ENCODE measurements at places on chromosomes 1 and 21. TPM values are rescaled to one million over a fixed set of nuclear protein-coding genes. Genes with fewer than 3 reads are reported as not detected.

TCP10L gene
- total RNA-seq = 0.33 TPM

FCRL1 gene
- not detected for total RNA-seq

B3GALT2 gene
- 0.62 TPM for total RNA-seq

LCE3D gene
- not detected for total RNA-seq

GJC2 gene
- total RNA-seq = 0.36 TPM

PLA2G5 gene
- total RNA-seq = not detected

SYNC gene
- total RNA-seq = 28.3 TPM

SNIP1 gene
- 9.3 TPM for total RNA-seq

UBR4 gene
- total RNA-seq = 124 TPM

ADCY10 gene
- 0.15 TPM for total RNA-seq

RPE65 gene
- total RNA-seq = under 0.01 TPM

GUCA2B gene
- total RNA-seq = not detected

KRTAP24-1 gene
- total RNA-seq = not detected

PPT1 gene
- 84.4 TPM for total RNA-seq

FOXD3 gene
- 21.1 TPM for total RNA-seq

CD52 gene
- total RNA-seq = not detected

C2CD4D gene
- 0.36 TPM for total RNA-seq

NFASC gene
- 1.00 TPM for total RNA-seq

GBP1 gene
- 51.3 TPM for total RNA-seq

SAMSN1 gene
- total RNA-seq = not detected

SDCCAG8 gene
- 17.6 TPM for total RNA-seq

ST6GALNAC3 gene
- 50.0 TPM for total RNA-seq

WDR77 gene
- 52.0 TPM for total RNA-seq

ETS2 gene
- total RNA-seq = 7.1 TPM

ETV3L gene
- not detected for total RNA-seq

USF1 gene
- 63.2 TPM for total RNA-seq

GJA8 gene
- not detected for total RNA-seq

SPRR1A gene
- not detected for total RNA-seq

PRRX1 gene
- total RNA-seq = 0.67 TPM

SH2D2A gene
- 0.31 TPM for total RNA-seq

GREM2 gene
- total RNA-seq = not detected

HYI gene
- total RNA-seq = 14.3 TPM

Measured in melanocyte of skin (primary cell).